ENCODE measurements at places on chromosomes 2 and 18.

DNA sequence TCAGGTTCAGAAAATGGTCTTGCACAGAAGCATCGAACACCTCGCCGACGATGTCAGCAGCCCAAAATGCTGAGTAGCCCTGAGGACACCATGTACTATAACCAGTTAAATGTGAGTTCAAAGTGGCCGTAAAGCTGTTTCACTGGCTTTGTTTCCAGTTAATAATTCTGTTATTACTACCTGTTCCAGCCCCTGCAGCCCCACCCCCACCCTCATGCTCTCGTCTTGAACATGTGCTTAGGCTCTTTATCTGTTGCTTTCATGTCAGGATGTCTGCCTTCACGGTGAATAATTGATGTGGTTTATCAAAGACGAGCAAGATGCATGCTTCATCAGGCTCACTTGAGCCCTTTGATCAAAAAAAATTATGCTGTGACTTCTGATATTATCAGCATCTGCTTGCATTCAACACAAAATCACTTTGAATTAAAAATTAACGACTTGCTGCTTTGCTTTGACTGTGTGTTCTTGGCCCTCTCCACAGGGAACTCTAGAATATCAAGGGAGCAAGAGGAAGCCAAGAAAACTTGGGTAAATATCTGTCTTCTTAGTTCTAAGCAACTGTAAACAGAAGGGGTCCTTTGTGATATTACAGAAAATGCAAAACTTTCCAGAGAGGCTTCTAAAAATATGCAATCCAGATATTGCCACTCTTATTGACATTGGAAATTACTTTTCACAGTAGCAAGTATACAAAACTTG, 63.4 kb upstream of the SP5 start:
- no peak for DNase-seq

GRCh38 chr2:129375632-129376425, 603.6 kb upstream of the RAB6C start:
- DNase-seq: no peak

DNA sequence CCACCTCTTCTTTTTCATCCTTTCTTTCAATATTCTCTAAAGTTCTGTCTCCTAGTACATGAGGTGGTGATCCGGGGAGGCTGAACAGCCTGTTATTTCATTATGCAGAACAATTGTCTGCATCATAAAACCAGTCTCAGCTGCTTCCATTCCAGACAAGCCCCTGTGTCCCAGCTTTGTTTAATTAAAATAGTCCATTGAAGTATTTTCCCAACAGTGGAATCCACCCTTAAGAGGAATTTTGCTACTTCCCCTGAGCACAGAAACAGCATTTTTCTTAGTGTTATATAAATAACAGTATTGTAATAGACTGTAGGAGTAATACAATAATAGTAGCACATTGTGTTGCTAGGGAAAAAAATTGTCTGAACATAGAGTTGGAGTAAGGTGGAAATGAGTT, 395.4 kb upstream of the TCF4 start:
- DNase-seq: no peak

DNA sequence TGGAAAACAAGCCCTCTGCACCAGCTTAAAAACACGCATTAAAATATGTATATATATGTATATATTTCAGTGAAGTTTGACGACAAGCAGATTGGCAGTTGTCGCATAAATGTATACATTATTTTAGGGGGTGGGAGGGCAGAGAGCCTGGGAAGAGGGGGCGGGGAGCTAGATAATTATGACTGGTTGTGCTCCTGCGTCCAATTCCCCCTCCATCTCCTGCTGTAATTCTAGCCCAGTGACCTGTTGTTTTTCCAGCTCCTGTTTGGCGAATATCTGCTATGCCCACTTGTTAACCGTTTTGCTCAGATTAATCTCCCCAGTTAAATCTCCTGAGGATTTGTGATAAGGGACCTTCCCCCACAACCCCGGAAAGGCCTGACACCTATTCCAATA, 656 bp downstream of the UNC80 start:
- no peak for DNase-seq

Measured in activated naive CD8-positive, alpha-beta T cell treated with anti-CD3 and anti-CD28 coated beads, Interleukin-2, amount 10 ng/mL, durations not matched to agents 7 days and 5 days (primary cell).